MCF 10A (cell line): ENCODE measurements at places on chromosomes 2 and 18.
A peak's percentile ranks its signal among the peaks of the same experiment; 100 is the strongest.

GRCh38 chr2:143480601-143481236 lies 351.5 kb downstream of the ARHGAP15 start:
- DNase-seq, result no peak

DNA sequence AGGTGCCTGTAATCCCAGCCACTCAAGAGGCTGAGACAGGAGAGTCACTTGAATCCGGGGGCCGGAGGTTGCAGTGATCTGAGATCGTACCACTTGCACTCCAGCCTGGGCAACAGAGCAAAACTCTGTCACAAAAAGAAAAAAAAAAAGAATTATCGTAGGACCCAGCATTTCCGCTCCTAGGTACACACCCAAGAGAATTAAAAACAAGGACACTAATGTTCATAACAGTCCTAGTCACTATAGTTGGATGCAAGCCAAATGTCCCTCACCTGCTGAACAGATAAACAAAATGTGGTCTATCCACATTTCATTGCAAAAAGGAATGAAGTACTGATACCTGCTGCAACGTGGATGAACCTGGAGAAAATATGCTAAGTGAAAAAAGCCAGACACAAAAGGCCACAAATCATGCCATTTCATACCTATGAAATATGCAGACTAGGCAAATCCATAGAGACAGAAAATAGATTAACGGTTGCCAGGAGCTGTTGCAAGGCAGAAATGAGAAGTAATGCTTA lies 21.2 kb downstream of the ADRA2B start:
- DNase-seq, result no peak

- peak; percentile 55 for DNase-seq
Measured at GRCh38 chr2:240868286-240869108, at the start of gene AGXT. Gene AGXT (plus strand): TSS chr2:240868824. CDS start chr2:240868866, 42 bp downstream.

GRCh38 chr2:239677453-239678185 lies 276.8 kb upstream of the HDAC4 start:
- DNase-seq, result no peak

DNA sequence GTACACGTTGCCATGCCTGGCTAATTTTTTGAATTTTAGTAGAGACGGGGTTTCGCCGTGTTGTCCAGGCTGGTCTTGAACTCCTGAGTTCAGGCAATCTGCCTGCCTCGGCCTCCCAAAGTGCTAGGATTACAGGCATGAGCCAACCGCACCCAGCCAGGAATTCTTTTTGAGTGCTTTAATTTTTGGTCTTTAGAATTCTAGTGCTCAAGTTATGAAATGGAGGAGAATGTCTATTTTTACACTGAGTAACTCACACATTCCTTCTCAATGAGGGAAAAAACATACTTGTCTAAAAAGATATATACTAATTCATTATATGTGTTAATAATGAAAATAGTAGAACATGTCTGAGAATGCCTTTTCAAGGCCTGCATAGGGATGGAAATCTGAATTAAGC lies 8.5 kb downstream of the ZNF396 start:
- no peak for DNase-seq

GRCh38 chr2:44001716-44002115 lies 5.9 kb upstream of the LRPPRC start:
- no peak for DNase-seq

GRCh38 chr2:138493334-138493733 lies 8.2 kb upstream of the SPOPL start:
- DNase-seq, result no peak

DNA sequence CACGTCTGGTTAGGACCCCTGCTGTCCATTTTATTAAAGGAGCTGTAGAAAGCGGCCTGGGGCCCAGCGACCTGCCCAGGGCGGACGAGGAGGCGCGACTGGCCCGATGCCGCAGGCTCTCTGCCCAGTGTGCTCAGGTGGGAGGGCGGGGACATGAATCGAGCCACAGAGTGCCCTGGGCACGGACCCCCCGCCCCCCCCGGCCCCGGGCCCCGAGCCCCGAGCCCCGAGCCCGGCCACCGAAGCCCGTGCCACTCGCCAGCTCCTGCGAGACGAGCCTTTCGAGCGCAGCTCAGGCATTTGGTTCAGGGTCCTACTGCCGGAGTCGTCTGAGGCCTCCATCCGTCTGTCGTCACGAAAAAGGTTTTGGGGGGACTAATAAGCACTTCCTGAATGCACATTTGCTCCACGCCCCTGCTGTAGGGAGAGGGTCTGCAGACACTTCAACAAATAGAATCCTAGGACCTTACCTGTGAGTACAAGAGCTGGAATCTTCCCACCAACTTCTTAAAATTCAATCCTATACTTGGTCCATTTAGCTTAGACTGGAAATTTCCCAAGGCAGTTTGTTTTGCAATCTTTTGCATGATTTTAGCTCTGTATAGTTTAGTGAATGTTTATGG lies 602 bp upstream of the ADAM17 start:
- peak; percentile 24 for DNase-seq

DNA sequence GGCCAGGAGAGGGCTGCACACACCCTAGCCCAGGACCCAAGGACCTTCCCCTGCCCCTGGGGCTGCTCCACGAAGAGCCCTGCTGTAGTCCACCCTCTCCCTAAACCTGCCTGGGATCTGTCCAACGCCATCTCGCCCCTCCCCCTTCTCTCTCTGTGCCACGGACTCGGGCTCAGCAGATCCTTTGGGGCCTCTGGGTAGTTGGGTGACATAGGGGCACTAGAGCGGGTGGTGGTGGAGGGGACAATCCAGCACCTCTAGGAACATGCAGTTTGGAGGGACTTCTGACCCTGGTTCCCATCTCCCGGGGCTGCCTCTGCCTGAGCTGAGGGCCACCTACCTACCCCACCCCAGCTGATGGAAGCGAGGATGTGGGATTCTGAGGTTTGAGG lies 7.3 kb upstream of the CRYBA2 start:
- no peak for DNase-seq

GRCh38 chr2:232997749-232998665 lies 15.0 kb downstream of the NGEF start:
- no peak for DNase-seq

GRCh38 chr2:45130736-45131135 lies 121.5 kb upstream of the SIX2 start:
- DNase-seq, result peak; percentile 6

DNA sequence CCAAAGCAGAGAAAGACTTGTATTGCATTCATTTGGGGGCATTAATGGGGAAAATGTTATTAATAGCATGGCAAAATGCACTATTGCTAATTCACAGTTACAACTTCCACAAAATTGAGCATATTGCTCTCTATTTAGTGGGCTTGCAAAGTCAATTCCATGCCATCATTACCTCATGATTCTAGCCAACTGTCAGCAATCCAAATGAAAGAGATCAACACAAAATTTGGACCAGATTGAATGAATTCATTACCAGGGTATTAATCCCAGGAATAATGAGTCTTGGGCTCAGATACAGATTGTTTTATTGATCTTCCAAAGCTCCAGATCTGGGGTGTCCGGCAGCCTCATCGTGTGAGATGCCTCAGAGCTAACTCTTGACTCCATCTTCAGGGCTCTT lies 38.3 kb downstream of the NXPH2 start:
- no peak for DNase-seq

GRCh38 chr2:187500585-187501359 lies 52.7 kb upstream of the CALCRL start:
- peak; percentile 72 for DNase-seq

- no peak for DNase-seq
Measured at GRCh38 chr2:109419171-109419756, 194.5 kb downstream of the SEPTIN10 start.

DNA sequence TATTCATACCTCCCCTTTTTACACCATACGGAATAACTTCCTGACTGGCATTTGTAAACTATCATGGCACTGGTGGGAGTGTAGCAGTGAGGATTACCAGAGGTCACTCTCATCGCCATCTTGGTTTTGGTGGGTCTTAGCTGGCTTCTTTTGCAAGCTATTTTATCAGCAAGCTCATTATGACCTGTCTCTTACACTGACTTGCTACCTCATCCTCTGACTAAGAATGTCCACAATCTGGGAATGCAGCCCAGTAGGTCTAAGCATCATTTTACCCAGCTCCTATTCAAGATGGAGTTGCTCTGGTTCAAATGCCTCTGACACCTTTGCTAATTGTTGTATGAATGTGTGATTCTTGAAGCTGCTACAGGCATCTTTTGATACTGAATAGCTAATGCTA lies 950.8 kb upstream of the SLC39A10 start:
- DNase-seq, result no peak

DNA sequence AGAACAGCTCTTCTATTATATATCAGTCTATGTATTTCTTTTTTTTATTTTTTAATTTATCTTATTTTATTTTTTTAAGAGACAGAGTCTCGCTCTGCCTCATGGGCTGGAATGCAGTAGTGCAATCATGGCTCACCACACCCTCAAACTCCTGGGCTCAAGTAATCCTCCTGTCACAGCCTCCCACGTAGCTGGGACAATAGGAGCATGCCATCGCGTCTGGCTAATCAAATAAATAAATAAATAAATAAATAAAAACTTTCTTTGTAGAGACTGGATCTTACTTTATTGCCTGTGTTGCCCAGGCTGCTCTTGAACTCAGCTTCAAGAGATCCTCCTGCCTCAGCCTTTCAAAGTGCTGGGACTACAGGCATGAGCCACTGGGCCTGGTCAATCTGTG lies 117.0 kb downstream of the RBMS1 start:
- peak; percentile 63 for DNase-seq

DNA sequence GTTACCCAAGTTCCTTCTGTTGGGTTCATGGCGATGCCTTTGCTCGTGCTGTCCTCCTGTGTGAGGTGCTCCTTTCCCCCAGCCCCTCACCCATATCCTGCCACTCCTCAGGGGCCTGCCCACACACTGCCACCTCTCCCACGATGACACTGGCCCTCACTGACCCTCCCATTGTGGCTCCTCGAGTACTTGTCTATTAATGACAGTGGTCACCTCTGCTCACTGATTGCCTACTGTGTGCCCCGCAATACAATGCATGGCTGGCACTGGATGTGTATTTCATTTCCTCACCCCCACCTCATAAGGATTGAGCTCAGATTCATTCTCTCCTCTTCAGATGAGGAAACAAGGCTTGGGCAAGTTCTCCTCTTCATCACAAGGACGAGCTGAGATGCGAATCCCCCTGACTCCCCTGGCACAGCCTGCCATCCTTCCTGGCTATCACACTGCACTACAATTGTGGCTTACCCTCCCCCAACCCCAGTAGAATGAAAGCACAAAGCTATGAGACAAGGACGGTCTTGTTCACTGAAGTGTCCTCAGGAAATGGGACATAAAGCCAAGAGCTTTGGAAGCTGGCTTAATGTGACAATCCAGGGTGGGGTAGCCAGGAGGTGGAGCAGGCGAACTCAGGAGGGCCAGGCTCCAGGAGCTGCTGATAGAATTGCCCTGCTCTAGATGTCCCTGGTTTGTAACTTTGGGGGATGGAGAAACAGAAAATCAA lies 93.9 kb upstream of the RAB12 start:
- DNase-seq, result no peak

DNA sequence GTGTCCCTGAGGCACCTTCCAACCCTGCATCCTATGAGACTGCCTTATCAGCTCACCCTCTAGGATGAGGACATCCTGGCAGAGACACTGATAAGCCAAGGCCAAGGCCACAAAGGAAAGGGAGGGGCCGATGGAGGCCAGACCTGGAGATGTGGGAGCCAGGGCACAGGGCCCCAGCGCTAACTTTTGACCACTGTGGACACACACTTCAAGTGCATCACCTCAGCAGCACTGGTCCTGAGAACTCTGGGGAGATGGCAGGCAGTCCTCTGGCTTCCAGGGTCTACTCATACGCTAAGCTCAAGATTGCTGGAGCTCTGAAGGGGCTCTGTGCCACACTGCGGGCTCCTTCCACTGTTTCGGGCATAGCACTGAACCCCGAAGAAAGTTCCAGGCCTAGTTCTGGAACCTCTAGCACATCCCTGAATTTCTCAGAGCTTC lies 100.2 kb upstream of the ID2 start:
- no peak for DNase-seq

DNA sequence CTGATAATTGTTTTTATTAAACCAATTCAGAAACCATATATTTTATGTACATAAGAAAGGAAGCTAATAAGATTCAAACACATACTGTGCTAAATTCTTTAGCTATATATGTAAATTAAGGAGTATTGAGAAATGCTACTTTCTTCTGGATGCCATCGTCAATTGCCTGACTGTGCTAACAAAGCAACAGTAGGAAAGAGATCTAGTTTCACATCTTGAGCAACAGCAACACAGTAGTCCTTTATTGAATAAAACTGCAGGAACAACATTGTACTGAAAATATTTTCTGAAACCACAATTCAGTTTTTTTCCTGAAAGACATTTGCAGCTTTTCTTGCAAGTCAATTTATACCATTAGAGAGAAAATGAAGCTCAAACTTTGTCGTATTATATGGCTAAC lies 1404.9 kb upstream of the SLC39A10 start:
- peak; percentile 7 for DNase-seq

- peak; percentile 0 for DNase-seq
Measured at GRCh38 chr18:28411806-28412205, 234.9 kb upstream of the CDH2 start.

- no peak for DNase-seq
Measured at GRCh38 chr18:9737472-9738121, 29.5 kb downstream of the RAB31 start.

- no peak for DNase-seq
Measured at GRCh38 chr2:44934038-44934982, 7.2 kb upstream of the SIX3 start.

GRCh38 chr2:110946902-110947301 lies 173.8 kb upstream of the BCL2L11 start:
- DNase-seq, result no peak

- DNase-seq, result peak; percentile 46
Measured at GRCh38 chr2:41881249-41881648, 166.6 kb upstream of the PKDCC start.

DNA sequence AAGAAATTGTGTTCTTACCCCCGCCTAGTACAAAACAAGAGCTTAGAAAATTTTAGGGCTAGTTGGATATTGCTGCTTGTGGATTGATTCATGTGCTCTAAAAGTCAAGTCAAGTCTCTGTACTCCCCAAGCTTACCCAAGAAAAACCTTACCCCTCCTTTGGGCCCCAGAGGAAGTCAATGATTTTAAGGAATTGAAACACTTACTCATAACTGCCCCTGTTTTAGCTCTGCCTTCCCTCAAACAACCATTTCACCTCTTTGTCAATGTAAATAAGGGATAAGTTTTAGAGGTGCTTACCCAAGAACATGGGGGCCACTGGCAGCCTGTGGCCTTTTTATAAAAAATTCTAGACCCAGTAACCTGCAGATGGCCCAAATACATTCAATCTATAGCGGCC lies 136.6 kb upstream of the RMP24 start:
- DNase-seq, result no peak

- DNase-seq, result no peak
Measured at GRCh38 chr2:95390881-95391321, 11.6 kb upstream of the FAHD2A start.
